Stromal cell of bone marrow (primary cell): ENCODE measurements at places on chromosomes 13 and 19.
A peak's percentile ranks its signal among the peaks of the same experiment; 100 is the strongest.

DNA sequence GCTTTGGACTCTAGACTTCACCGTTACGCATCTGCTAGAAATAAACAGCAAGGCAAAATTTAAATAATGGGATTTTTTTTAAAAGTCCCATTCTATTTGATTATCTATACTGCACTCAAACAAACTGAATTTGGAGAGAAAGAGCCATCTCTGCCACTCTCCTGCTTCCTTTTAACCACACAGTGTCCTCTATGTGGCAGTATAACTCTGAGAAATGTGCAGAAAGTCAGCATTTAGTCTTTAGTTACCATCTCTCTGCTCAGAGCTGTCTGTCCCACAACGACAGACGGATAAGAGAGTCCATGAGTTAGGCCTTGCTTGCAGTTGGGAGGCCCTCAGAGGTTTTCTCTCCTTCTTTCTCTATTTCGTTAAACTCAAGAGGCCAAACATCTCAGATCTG, 21.2 kb downstream of the CCNA1 start:
- DNase-seq = peak; percentile 11

DNA sequence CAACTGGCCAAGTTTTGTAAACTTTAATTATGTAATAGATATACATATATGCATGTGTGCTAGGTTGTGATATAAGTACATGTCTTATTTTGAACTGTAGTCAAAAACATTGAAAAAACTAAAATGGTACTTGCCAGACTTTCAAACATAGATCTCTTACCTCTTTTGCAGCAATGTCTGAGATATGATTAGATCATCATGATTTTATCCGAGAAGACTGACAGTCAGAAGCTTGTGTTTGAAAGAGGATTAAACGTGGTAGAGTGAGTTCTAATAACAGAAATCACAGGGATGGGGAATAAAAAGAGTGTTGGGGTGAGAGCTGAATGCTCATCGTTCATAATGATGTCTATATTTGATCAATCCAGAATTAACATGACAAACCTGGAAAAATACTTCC, 18.2 kb upstream of the ACP7 start:
- no peak for DNase-seq

- DNase-seq = no peak
Observed at GRCh38 chr13:112069061-112069844, 2.3 kb downstream of the SOX1 start.

- no peak for DNase-seq
Observed at GRCh38 chr13:37014609-37015008, 14.0 kb downstream of the EXOSC8 start.

- no peak for DNase-seq
Observed at GRCh38 chr19:28553005-28553404, 659.9 kb downstream of the UQCRFS1 start.

DNA sequence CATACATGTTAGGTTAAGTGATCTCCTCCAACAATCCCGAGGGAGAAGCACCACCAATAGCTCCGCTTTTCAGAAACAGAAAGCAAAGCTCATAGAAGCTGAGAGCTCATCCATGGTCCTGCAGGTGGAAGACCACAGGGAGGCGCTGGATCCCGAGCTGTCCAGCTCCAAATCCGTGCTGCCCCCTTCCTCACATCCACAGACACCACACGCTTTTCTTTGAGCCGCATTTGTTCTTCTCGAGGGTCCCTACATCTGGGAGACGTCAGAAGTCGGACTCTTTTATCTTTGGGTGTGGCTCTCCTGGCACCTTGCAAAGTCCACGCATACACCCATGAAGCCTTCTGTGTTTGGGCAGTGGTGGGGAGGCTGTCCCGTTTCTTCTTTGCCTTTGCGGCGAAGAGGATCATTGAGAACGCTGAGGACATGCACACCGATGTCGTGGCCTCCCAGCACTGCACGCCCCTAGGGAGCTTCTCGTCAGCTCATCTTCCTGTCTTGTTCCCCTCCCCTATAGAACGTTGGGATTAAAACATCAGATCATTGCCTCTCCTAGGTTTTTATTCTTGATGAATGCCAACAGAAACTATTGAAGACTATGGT, 184.8 kb downstream of the TEX29 start:
- no peak for DNase-seq

GRCh38 chr19:2329501-2329916, 1.0 kb downstream of the SPPL2B start:
- no peak for DNase-seq

DNA sequence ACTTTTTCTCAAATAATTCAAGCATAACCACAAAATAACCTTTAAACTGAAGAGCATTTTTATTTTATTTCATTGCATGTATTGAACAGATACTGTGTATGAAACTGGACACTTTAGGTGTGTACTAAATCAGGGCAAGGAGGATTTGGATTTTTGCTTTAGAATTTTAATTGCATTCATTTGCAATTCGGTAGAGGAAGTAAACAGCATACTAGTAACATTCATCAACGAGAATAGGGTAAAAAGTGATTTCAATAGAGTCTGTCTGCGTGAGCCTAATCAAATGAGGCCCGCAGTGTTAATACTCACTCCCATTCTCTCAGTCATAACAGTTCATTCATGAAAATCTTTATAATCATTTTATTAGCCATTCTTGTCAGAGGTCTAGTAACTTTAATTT, 200.2 kb downstream of the SPRY2 start:
- no peak for DNase-seq

DNA sequence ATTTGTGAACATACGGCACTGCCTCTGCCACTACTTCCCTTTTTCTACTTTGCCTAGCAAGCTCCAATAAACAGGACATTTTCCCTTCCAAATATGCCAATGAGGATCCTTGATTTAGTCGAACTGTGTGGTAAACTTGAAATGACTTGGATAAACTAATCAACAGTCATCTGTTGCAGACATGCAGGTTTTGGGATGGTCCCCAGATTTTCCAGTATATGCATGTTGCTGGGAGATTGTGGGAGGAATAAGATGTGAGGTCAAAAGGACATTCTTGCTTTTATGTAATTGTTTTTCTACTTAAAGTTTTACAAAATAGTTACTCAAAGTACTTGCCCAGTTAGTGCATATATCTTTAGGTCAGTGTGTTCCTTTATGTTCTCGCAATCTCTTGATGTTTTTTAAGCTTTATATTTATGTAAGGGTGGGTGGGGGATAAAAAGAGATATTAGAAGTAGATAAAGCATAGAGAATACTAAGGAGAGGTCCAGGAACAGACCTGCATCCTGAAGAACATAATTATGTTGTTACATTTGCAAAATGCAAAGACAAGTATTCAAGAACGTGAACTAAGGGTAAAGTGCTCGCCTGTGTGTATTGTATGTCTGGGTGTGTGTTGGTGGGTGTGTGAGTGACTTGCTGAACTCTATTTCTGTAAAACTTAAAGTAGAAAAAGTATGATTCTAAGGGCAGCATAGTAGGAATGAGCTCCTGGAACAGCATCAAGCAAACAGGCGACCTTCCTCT, 88.4 kb upstream of the OXGR1 start:
- DNase-seq = no peak

DNA sequence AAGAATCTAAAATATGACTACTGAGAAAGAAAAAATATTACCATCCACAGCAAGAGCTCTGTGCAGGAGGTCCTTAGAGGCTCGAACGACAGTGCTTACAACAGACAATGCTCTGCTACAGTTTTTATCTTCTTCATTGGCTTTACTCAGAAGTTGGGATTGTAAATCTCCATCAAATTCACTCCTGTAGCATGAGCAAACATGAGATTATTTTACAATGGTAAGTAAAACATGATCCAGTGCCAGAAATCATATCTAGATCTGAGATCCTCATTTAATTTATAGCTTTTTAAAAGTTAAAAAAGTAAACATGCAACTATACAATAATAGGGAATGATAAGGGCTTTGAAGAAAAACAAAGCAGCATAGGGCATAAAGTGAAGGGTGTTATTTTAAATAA, 144.5 kb upstream of the FBXL3 start:
- DNase-seq = no peak

- no peak for DNase-seq
Observed at GRCh38 chr13:36837354-36838092, 18.5 kb downstream of the RFXAP start.

- DNase-seq = no peak
Observed at GRCh38 chr13:49046002-49046401, 70.3 kb downstream of the FNDC3A start.

GRCh38 chr13:52765611-52766390, 26.2 kb upstream of the CNMD start:
- DNase-seq = no peak

GRCh38 chr13:113083402-113084061, 22.1 kb upstream of the F7 start:
- DNase-seq = peak; percentile 39

GRCh38 chr13:33615436-33615835, 202.5 kb upstream of the RFC3 start:
- no peak for DNase-seq

GRCh38 chr13:108897955-108898354, 268.5 kb downstream of the MYO16 start:
- no peak for DNase-seq

DNA sequence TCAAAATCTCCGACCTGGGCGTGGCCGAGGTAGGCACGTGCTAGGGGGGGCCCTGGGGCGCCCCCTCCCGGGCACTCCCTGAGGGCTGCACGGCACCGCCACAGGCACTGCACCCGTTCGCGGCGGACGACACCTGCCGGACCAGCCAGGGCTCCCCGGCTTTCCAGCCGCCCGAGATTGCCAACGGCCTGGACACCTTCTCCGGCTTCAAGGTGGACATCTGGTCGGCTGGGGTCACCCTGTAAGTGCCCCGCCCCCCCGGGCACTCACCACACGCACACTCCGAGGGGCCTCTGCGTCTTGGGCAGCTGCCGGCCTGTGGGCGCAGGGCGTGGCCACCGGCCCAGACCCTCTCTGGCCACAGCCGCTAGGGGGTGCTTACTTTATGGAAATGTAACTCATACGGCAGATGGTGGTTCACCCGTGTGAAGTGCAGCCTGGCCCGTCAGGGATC, 14.9 kb downstream of the STK11 start:
- DNase-seq = no peak
